Effector memory CD4-positive, alpha-beta T cell (primary cell): ENCODE measurements at places on chromosomes 16 and 17.

- DNase-seq, result no peak
These were observed 155.1 kb downstream of the CHD9 start for GRCh38 chr16:53209877-53210276.

DNA sequence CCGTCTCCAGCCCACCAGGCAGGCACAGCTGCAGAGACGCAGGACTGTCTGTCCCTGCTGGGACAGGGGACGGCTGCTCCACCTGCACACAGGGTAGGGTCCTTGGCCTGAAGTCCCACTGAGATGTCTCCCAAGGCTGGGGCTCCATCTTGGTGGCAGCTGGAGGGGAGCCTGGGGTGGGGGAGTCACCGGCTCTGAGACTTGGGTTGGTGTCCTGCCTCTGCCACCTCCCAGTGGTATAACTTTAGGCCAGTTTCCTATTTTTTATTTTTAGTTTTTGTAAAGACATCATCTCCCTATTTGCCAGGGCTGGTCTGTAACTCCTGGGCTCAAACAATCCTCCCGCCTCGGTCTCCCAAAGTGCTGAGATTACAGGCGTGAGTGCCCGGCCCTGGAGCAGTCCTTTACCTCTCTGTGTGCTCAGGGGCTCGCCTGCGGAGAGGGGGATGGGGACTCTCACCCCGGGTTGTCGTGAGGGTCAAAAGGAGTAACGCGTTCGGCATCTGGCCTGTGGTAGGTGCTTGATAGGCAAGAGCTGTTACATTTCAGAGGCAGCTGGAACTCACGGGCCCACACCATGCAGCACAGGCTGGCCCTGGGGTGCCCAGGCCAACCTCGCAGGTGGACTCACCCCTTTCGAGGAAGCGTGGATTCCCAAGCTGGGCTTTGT lies 46.6 kb upstream of the DOC2B start:
- DNase-seq, result no peak

DNA sequence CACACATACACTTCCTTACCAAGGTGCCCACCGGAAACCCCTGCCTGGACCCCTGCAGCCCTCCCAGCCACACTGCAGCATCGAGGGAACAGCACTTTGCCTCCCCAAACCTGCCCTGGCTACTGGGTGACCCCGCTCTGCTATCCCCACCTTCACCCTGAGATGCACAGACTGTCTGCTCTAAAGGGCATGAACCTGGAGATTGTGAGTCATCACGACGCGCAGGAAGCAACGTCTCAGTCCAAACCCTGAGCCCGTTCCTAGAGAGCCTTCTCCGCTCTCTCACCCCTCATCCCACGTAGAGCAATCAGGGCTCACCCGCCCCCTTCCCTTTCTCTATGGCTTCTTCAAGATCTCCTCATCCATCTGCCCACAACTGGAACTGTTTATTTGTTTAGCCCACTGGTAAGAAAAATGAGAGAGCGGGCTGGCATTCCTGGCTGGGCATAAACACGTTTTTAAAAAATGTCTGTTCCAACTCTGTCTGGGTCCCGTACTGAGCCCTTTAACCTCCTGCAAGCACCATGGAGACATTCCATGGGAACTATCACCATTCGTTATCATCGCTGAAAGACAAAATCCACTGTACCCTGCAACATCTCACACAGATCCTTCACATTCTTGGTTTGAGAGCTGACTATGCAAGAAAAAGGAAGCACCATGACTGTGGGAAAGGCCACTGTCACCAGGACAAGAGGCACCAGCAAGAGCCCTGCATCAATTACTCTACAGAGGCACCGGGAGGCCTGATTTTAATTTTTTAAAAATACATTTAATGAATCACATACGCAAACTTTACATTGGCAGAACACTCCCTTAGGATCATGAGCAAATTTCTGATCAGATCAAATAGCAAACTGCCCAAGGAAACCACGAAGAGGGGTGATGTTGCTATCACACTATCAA lies 28.2 kb downstream of the ZFHX3 start:
- no peak for DNase-seq

GRCh38 chr17:41864836-41865595 lies at the start of gene KLHL11:
Gene KLHL11, minus strand, starts transcription at chr17:41865423. Its CDS starts 53 bp downstream, at chr17:41865370.
- peak; percentile 81 for DNase-seq

DNA sequence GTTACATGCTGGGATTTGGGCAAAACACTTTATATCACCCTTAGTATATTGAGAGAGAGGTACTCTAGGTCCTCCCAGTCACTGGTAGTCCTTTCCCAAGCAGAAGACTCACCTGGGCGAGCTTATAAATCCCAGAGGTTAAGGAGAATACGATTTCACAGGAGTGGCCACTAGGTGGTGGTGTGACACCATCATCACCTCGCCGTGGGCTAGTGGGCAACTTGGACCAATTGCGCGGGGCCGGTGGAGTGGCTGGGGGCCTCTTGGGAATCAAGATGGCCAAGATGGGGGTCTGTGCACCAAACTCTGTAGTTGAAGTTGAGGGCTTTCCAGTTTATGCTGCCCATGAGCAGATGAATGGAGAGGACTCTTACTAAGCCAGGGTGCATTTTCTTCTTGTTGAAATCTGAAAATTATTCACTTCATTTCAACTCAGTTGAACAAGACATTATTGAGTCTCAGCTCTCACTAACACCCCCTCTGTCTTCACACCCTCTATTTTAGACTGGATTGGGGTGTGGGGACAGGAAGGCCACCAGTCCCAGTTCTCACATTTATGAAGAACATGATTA lies 38.2 kb upstream of the PIRT start:
- no peak for DNase-seq

- DNase-seq, result no peak
These were observed 849 bp upstream of the SOX15 start for GRCh38 chr17:7590743-7591142.

GRCh38 chr17:296906-297690 lies 55.5 kb downstream of the RPH3AL start:
- DNase-seq, result no peak

DNA sequence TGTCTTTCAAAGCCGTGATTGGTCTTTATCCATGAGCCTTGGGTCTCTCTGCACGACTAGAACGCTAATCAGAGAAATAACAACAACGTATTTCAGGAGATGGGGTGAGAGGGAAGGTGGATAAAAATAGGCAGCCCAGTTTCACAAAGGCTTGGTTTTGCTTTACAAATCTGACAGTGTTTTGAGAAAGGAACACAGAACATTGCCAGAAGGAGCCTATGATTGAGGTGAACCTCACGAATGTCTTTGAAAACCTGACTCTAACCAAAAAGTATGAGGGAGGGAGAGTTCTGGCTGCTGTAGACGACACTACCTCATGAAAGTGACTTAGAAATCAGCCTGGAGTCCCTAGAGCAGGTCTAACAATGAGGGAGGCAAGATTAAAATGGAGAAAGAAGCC lies 38.0 kb upstream of the NOL11 start:
- DNase-seq, result no peak

DNA sequence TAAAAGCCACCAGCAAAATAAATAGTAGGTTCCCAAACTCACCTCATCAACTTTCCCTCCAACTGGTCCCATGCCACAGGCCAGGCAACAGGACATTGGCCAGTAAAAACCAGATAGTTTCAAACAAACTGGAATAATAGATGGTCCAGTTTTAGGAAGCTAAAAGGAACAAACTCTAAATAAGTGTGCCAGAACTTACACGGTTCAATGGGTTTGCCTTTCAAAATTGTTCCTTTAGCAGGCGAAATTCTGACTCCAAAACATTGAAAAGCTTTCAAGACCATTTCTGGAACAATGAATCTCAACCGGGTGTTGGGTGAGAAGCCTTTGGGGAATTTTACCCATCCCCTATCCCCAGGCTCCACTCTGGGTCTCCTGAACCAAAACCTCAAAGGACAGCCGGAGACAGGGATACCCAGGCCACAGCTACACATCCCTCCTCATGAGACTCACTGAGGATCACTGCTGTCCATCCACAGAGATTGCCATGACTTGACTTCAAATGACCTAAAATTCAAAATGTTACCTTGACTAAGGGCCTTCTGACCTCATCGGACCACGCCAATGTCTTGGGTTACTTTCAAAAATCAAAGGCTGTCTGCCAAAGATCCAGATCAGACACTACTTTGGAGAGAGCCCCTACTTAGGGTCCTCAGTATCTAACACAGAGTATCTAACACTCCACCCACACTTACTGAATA lies 13.0 kb downstream of the AXIN2 start:
- DNase-seq, result no peak

DNA sequence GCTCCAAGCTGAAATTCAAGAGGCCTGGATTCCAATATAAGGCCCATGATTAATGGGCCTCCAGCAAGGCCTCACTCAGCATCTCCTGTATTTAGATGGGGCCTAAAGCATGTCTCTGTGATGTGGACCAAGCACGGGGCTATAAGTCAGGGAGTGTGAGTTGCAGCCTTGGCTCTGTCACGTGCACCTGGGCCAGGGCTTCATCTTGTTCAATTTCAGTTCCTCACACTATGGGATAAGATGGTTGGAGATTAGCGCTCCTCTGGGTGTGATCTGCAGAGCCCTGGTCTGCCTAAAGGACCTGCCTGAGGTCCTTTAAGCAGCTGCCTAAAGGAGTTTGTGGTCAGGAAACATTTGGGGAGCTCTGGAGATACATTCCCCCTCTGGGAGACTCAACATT lies 25.2 kb downstream of the KLHL36 start:
- no peak for DNase-seq

DNA sequence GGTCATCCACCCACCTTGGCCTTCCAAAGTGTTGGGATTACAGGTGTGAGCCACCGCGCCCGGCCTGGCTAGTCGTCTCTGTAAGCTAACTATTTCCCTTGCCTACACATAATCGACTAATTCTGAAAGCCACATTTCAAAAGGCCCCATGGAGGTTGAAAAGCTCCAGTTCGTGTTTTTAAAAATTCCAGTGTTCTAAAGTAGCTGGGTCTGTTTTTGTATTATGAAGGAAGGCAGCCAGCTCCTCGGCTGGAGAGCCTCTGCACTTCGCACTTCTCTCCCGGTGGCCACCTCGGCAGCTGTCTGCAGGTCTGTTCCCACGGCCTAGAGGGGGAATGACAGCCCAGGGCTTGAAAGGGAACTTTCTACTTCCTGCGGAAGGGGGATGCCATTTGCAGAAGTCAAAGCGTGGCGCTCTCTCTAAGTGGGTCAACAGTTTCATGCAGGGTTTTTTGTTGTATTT lies 16.9 kb downstream of the HASPIN start:
- peak; percentile 60 for DNase-seq

DNA sequence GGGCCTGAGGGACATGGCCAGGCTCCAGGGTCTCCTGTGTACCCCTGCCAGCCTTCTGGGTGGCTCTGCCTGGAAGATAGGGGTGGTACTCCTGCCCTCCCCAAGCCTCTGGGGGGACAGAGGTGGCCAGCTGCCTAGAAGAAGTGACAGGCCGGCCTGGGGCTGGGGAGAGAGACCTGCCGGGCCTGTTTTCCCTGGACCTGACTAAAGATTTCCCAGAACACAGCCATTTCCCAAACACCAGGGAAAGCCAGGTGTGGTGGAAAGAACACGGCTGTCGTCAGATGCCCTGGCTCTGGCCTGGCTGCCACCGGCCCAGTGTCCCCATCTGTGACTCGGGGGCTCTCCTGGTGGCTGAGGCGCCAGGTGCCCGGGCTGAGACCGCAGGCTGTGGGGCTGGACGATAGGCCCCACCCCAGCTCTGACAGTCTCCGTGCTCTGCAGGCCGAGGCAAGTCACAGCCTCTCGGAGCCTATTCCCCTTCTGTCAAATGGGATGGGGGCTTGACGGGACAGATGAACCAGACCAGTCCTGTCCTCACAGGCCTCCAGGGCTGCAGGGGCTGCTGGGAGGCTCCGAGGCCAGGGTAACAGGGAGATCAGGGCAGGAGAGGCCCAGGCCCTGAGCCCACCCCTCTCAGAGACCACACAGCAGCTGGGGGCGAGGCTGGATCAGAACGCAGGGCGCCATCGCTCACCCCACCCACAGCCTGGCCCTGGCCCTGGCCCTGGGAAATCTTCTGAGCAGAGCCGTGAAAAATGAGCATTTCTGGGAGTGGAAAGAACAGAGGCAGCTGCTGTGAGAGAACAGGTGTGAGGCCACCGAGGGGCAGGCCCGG lies 33.1 kb downstream of the CTU2 start:
- no peak for DNase-seq

- DNase-seq, result no peak
These were observed 3.4 kb upstream of the HP start for GRCh38 chr16:72050769-72051464.

DNA sequence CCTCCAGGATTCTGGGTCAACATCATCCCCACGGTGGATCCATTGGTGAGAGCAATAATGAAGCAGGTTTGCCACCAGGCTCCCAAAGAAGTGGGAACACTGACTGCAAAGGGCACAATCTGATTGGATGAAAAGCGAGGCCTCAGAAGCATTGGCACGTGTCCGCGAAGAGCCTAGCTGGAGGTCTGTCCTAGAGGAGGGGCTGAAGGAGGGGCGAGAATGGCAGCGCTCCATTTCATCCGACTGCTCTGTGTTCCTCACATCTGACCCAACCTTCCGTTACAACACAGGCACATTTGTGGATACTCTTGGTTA lies 79.9 kb downstream of the MRC2 start:
- DNase-seq, result no peak

DNA sequence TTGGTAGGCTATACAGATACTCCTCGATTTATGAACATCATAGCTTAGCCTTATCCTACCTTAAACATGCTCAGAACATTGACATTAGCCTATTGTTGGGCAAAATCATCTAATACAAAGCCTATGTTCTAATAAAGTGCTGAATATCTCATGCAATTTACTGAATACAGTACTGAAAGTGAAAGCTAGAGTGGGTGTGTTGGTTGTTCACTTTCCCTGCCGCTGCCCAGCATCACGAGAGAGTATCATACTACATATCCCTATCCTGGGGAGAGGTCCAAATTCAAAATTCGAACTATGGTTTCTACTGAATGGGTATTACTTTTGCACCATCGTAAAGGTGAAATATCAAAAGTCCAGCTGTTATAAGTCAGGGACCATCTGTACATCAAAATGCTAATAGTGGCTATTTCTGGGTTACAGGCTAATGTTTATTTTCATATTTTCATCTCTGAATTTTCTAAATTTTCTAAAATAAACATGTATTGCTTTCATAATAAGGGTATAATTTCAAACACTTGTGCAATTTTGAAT lies 54.5 kb downstream of the NACA2 start:
- DNase-seq, result no peak

DNA sequence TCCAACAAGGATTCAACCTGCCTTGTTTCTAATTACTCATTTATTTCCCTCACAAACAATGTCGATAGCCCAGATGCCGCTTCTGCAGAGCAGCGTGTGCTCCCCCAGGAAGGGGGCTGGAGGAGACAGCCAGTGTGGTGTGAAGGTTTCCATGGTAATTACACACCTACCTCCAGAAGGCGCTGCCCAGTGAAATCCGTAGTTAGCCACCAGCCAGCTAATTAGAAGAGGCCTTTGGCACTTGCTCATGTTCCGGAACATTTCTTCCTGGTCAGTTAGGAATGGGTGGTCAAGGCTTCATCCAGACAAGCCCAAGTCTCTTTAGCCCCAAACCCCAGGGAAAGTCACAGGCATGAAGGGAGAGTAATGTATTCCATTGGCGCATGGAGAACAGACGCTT lies 342.5 kb upstream of the C16orf82 start:
- DNase-seq, result no peak
